ENCODE measurements at places on chromosomes 7 and 10.

DNA sequence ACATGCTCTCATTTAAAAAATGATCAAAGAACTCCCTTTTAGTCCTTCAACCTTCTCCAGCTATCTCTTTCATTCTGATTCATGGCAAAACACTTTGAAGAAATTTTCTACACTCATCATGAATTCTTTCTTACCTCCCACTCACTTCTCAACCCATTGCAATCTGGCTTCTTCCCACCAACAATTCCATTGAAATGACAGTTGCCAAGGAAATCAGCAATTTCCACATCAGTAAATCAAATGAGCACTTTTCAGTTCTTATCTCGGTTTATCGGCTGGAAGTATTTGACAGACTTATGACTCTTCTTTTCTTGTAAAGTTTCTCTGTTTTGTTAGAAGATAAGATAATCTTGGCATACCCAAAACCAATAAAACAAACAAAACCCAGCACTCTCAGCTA lies 99.1 kb upstream of the CACNA2D1 start:
- no peak for DNase-seq

GRCh38 chr7:104126411-104126841 lies 81.4 kb downstream of the ORC5 start:
- DNase-seq = no peak

DNA sequence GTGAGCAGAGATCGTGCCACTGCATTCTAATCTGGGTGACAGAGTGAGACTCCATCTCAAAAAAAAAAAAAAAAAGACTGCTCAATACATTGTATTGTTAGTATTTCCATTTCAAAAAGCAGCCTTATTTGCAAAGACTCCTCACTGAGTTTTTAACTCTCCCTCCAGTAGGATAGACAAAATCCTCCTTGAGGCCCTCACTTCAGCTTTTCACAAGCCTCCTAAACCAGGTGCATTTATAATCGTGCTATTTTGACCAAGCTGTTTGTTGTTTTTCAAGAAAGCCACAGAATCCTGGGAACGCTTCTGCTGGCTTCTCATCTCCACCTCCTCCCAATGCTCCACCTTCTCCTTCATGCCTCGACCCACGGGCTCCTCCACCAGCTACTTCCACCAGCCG lies 6.3 kb upstream of the DDIT4 start:
- DNase-seq = no peak

DNA sequence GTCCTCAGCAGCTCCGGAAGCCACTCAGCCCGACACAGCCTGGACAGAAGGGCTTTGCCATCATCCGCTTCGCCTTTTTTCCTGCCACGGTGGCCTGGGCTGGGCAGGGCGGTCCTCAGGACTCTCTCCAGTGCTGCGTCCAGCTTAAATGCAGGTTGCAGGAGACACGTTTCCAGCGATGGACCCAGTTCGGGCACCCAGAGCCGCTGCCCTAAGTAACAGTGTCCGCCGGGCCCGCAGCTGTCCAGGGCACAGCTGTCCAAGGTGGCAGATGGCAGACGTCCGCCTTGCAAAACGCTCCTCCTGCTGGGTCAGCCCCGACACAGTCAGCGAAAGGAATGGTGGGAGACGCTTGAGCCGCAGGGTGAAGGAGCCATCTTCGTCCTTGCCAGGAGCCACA lies 37.0 kb upstream of the FOXL3 start:
- no peak for DNase-seq

- DNase-seq = no peak
Observed at GRCh38 chr7:29254591-29254990, 60.0 kb downstream of the CHN2 start.

GRCh38 chr10:59881640-59882039 lies 24.7 kb downstream of the CCDC6 start:
- DNase-seq = no peak

GRCh38 chr7:148026713-148027112 lies 563.9 kb upstream of the C7orf33 start:
- no peak for DNase-seq

- DNase-seq = no peak
Observed at GRCh38 chr10:36578306-36578705, 547.1 kb upstream of the ANKRD30A start.

GRCh38 chr7:2191016-2191415 lies 41.7 kb downstream of the MAD1L1 start:
- DNase-seq = no peak

DNA sequence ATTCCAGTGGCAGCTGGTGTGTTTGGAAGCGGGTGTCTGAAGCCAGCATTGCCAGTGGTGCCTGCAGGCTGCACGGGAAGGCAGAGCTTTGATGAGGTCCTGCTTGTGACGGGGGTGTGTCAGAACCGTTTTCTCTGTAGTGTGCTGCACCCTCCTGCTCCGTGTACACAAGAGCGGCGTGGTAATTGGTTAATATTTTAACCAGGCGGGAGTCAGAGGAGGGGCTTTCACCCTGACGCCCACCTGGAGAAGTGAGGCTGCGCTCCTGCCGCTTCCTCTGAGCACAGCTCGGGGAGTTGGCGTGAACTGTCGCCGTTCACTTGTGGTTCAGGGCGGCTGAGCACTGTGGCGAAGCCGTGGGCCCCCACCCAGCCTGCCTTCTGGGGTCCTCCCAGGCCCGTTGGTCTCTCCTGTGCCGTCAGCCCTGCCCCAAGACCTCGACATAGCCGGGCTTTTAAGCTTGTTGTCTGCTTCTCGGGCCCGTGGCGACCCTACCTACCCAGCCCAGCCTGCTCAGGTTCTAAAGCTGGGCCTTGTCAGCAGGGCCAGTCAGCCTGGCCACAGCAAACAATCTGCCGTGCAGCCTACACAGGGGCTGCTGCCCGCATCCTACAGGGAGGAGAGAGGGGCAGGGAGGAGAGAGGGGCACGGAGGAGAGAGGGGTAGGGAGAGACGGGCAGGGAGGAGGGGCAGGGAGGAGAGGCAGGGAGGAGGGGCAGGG lies 11.6 kb downstream of the NKX6-2 start:
- no peak for DNase-seq

GRCh38 chr7:102843850-102844249 lies 69.0 kb upstream of the LRRC17 start:
- DNase-seq = no peak

DNA sequence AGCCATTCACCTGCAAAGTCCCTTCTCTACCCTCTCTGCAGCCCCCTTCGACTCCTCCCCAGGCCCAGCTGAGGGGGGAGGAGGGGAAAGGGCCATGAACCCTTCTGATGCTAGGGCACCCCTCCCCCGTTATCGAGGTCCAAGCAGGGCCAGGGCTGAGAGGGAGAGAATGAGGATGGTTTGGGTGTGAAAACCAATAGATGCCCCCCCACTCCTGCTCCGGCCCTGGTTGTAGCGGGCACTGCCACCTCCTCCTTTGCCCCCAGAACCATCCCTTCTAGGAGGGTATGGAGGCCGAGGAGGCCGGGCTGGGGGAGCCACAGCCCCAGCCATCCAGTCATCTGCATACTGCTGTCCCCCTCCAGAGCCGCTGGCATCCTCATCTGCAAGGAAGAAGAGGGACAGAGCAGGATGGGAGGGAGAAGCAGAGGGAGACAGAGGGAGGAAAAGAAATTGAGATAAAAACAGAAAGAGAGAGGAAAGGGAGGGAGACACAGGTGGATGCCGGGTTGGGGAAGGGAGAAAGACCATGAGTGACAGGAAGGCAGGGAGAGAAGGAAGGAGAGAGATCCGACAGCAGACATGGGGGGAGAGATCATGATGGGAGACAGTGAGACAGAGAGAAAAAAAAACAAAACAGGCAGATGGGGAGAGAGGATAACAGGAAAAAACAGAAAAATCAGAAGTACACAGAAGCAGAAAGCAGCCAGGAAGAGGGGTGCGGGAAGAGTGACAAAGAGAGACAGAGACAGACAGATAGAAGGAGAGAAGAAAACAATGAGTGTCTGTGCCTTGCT lies 1.9 kb upstream of the GAL3ST4 start:
- no peak for DNase-seq

- DNase-seq = no peak
Observed at GRCh38 chr10:4252701-4253100, 467.7 kb upstream of the KLF6 start.

- DNase-seq = no peak
Observed at GRCh38 chr7:45161842-45162241, 4.3 kb downstream of the RAMP3 start.

DNA sequence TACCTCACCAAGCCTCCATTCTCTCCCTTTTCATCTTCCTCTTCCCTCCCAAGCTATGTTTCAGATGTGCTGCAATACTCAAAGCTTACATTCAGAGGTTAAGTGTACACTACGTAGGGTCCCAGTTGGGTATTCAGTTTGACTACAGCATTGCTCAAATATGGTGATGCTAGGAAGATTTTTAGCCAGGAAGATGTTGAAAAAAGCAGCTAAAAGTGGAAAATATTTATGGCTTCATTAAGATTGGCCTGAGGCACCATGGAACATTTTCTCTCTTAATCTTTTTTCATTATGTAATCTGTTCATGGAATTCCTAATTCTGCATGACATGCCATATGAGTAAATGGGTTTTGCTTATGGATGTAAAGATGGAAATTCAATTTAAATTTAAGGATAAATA lies 72.0 kb upstream of the ABCB5 start:
- no peak for DNase-seq

DNA sequence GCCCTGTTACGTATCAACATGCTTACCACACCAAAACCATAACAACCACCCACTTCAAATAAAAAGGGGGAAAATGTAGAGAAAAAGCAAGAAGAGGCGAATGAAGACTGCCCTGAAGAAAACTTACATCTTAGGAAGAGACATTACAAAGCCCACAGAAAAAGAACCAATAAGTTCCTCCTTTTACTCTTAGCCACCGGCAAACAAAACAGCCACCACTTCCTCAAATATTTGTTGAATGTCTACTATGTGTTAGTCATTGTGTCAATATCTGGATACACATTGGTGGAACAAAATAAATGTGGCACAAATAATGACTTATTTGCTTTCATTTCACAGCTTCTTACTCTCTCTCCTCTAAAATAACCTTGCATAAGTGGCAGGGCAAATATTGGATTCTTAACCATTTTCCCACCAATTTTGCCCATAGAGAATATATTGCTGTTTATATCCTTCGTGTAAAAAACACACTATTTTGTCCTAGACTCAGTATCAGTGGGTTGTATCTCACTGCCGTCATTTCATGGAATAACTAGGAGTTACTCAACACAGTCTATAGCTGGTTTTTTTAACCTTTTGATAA lies 106.8 kb downstream of the ANK3 start:
- DNase-seq = peak; percentile 91

DNA sequence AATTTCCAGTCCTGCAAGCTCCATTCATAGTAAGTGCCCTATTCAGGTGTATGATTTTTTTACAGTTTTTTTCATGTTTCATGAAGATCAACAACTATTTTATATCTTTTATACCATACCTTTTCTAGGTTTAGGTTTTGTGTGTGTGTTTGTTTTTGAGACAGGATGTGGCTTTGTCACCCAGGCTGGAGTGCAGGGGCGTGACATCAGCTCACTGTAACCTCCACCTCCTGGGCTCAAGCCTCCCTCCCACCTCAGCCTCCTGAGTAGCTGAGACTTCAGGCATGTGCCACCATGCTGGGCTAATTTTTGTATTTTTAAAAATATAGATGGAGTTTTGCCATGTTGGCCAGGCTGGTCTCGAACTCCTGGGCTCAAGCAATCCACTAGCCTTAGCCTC lies 35.0 kb downstream of the ARMH3 start:
- no peak for DNase-seq

DNA sequence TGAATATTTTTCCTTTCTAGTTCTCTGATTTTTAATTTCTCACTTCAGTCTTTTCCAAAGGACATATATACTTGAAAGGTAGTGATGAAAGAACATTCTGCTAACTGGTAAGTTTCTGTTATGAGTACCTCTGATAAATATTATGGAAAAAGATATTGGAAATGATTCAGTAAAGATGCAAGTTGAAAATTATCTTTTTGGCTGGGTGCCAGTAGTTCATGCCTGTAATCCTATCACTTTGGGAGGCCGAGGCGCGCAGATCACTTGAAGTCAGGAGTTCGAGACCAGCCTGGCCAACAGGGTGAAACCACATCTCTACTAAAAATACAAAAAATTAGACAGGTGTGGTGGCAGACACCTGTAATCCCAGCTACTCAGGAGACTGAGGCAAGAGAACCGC lies 62.1 kb downstream of the ANKRD26 start:
- no peak for DNase-seq

- DNase-seq = peak; percentile 33
Observed at GRCh38 chr10:124565565-124566221, 104.1 kb downstream of the LHPP start.

DNA sequence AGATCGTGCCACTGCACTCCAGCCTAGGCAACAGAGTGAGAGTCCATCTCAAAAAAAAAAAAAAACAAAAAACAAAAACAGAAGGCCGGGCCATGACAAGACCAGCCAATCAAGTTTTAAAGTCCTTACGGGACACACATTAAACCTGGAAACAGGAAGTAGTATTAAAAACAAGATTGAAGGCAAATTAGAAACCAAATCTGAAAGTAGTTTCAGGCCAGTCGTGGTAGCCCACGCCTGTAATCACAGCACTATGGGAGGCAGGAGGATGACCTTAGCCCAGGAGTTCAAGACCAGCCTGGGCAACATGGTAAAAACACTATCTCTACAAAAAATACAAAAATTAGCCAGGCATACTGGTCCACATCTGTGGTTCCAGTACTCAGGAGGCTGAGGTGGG lies 18.1 kb downstream of the PSAP start:
- DNase-seq = peak; percentile 78

GRCh38 chr7:23696916-23697441 lies 13.0 kb upstream of the STK31 start:
- DNase-seq = peak; percentile 75

- DNase-seq = no peak
Observed at GRCh38 chr10:68871731-68872342, 29.3 kb upstream of the DDX50 start.

DNA sequence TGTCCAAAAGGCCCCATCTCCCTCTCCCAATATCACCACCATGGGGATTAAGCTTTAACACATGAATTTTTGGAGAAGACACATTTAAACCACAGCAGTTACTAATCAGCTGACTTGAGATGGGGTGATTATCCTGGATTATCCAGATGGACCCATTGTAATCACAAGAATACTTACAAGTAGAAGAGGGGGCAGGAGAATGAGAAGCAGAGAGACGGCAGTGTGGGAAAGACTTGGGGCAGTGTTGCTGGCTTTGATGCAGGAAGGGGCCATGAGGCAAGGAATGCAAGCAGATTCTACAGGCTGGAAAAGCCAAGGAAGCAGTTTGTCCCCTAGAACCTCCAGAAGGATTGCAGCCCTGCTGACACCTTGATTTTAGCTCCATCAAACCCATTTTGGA lies 30.7 kb upstream of the INMT start:
- DNase-seq = no peak
